T-helper 2 cell (primary cell): ENCODE measurements at places on chromosomes 4 and X.

- no peak for DNase-seq
These were observed 20.1 kb upstream of the CSF2RA start for GRCh38 chrX:1248331-1249061.

- DNase-seq = no peak
These were observed 278.2 kb upstream of the GATB start for GRCh38 chr4:152039023-152039481.

GRCh38 chrX:54820737-54821136 is 13.2 kb downstream of the MAGED2 start:
- no peak for DNase-seq

DNA sequence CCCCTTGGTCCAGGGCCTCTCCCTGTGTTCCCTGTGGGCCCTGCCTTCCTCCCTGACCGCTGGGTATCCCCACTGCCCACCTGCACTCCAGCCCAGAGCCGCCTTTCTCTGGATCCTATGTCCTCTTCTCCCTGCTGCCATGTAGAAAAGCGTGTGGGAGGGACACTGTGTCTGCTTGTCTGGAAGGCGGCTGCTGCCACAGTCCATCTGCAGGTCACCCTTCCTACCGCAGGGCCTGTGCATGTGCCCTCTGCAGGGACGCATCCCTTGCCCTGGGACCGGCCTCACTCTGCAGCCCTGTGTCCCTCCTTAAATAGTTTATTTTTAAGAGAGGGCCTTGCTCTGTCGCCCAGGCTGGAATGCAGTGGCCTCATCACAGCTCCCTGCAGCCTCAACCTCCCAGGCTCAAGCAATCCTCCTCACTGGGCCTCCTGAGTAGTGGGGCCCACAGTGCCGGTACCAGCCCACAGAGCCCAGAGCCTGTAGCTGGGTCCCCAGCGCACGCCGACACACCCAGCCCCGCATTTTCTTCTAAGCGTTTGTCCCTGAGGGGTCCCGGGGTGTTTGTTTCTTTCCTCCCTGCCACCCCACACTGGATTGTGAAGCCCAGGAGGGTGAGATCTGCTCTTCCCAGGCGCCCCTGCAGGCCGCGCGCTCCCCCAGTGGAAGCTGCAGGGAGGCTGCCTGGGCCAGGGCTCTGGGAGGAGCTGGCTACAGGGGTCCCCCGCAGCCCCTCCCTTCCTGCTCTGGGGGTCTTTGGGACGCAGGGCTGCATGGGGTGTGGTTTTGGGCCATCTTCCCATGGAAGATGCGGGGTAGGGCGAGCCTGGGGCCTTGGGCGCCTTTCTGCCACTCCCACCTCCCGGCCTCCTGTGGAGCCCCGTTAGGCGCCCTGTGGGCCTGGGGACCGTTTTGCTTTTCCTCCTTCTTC is 12.8 kb upstream of the NAT8L start:
- DNase-seq = no peak

DNA sequence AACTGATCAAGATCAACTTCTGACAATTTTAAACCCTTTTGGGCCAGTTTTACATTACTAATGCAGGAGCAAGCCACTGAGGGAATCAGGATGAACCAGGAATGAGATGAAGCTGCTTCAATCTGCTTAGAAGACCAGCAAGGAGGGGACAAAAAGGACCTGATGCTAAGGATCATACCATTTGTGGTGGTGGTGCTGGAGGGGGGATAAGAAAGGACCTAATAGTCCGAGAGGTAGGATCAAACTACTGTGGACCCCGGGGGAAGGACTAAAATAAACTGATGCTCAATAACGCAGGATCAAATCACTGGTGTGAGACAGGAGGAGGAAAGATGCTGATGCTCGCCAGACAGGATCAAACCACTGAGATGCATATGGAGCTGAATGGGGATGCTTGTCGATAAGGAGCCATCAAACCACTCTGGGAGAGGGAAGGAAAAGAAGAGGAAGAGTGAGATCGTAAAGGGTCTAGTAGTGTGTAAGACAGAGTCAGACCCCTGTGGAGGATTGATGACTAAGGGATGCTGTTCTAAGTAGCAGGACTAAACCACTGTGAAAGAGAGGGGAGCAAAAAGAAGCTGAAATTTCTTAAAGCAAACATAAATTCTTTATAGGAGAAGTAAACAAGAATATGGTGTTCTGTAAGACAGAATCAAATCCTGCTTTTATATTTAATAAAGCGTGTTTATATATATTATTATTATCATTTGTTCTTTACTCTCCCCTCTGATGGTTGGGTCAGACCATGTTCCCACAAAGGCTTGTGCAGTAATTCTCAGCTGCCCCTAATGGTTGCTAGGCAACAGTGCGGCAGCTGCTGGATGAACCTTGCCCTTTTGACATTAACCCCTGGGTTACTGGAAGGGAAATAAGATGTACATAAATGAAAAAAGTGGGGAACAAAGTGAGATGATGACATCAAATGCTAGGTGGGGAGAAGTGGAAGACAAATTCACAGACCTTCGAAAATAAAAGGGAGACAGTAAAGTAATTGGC is 432.5 kb upstream of the FGF16 start:
- DNase-seq = no peak
